Kidney capillary endothelial cell (primary cell): ENCODE measurements at places on chromosomes 4 and X.
A peak's percentile ranks its signal among the peaks of the same experiment; 100 is the strongest.

DNA sequence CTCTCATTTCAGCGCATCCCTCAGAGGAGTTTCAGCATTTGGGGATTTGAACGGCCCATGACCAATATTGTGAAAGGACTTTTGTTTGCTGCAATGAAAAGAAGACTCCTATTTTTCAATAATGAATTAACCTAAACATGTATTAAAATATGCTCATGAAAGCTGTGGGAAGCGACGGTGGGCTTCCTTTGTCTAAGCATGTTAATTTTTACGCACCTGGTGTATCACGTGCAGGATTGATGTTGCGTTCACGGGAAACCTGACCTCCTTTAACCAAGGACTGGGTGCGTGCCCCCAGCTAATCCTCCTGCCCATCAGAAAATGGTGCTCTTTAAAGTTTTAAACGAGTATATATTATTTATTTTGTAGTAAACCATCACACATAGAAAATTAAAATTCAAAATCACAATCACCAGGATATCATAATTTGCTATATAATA, 590 bp upstream of the CCDC110 start:
- DNase-seq, result no peak

DNA sequence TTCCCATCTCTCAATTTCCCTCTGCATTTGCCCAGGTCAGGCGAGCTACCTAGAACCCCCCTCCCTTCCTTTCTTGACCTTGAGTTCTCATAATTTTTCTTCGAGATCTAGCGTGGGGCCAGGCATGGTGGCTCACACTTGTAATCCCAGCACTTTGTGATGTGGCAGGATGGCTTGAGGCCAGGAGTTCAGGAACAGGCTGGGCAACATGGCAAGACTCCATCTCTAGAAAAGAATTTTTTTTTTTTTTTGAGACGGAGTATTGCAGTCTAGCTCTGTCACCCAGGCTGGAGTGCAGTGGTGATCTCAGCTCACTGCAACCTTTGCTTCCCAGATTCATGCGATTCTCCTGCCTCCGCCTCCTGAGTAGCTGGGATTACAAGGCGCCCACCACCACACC, 4.5 kb upstream of the PORCN start:
- no peak for DNase-seq

- DNase-seq, result no peak
Observed at GRCh38 chr4:15078682-15079642, 76.7 kb downstream of the CPEB2 start.

GRCh38 chrX:155005190-155005589, 17.3 kb downstream of the F8 start:
- no peak for DNase-seq

- no peak for DNase-seq
Observed at GRCh38 chrX:134526399-134526798, 66.4 kb downstream of the HPRT1 start.

GRCh38 chr4:108502356-108502755, 118.0 kb upstream of the RPL34 start:
- DNase-seq, result no peak

DNA sequence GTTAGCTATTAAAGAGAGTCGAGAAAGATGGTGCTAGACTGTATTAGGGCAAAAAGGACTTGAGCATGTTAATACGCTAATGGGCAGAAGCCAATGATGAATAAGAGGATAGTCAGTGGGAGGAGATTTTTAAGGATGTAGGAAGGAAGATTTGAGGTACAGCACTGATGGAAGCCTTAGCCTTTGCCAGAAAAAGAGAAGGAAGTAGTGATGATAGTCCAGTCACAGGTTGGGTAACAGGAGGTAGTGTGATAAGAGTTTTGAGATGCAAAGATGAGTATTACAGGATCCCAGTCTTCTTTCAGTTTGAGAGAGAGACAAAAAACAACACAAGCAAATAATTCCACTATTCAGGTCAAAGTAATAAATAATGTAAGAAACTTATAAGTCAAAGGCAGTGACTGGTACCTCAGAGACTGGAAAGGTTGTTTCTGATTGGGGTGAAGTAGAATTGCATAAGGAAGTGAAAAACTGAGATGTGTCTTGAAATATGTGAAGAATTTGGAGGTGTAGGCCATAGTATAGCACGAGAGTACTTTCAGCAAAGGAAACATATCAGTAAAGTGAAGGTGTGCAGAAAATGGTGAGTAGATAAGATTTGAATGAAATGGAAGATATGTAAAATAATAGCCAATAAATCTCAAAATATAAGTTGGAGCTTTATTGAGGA, 22.1 kb upstream of the NDNF start:
- DNase-seq, result no peak

DNA sequence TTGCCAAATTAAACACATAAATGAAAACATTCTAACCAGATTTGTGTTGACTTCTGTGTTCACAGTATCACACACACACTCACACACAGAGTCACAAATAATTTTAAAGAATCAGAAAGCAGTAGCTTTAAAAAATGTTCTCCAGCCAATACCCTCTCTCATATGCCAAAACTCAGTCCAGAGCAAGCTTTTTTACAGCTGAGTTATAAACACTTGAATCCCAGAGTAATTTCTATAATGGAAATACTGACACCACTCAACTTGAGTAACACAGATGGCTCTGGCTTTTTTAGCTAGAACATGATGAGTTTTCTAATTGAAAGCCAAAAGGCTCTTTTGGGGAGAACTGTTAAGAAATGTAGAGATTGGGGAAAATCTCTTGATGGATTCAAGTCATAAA, 100.8 kb downstream of the DOCK11 start:
- DNase-seq, result no peak

- peak; percentile 61 for DNase-seq
Observed at GRCh38 chr4:149708513-149709130, 107.0 kb downstream of the IQCM start.

DNA sequence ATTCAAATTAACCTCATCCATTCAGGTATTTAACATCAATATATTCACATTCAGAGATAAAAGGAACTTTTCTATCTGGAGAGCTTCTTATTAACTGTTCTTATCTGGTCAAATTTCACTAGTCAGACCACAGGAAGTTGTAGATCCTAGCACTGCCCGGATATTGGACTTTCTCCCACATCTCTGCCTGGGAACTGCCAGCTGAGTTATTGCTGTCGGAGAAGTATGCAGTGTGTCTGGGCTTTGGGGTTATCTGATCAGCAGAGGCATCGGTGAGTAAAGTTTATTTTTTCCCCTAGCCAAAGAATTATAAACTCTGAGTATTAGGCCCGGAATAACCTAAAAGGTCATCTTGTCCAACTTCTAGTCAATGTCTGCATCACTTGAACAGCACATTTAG, 45.1 kb downstream of the OR13H1 start:
- no peak for DNase-seq

- DNase-seq, result no peak
Observed at GRCh38 chrX:72399816-72400215, 94.1 kb upstream of the CITED1 start.
